Astrocyte (in vitro differentiated cells and primary cell): ENCODE measurements at places on chromosomes 2 and 18.

GRCh38 chr2:53640466-53640865 is 127.1 kb upstream of the CHAC2 start:
- no peaks in the 10 kb centered on the region for H3K27me3 ChIP-seq
- peak; percentile 60 for DNase-seq
- no peaks in the 10 kb centered on the region for H3K4me1 ChIP-seq
- no peaks in the 10 kb centered on the region for H3K36me3 ChIP-seq

GRCh38 chr2:64793701-64794100 is 140.0 kb upstream of the SERTAD2 start:
- no peaks in the 10 kb centered on the region for H3K27me3 ChIP-seq
- DNase-seq, result no peak
- peak overlapping the region; percentile 18 for H3K4me3 ChIP-seq
- peak overlapping the region; percentile 65 for H3K27ac ChIP-seq

DNA sequence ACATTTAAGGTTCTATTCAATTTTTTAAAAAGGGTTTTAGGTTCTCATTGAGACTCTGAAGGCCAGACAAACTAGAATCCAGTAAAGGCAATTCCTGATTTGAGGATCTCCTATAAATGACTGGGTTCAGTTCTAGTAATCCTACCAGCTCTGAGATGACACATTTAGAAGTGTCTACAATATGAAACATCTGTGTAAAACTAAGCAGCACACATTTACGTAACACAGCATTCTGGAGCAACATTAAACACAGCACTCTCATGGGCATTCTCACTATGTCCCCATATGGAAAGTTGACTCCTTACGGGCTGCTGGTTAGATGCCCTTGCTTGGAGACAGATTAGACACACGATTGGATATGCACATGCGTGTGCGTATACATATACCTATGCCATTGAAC is 114.4 kb downstream of the ZNF385B start:
- no peaks in the 10 kb centered on the region for H3K27me3 ChIP-seq
- H3K27ac ChIP-seq, result no peak overlapping the region

DNA sequence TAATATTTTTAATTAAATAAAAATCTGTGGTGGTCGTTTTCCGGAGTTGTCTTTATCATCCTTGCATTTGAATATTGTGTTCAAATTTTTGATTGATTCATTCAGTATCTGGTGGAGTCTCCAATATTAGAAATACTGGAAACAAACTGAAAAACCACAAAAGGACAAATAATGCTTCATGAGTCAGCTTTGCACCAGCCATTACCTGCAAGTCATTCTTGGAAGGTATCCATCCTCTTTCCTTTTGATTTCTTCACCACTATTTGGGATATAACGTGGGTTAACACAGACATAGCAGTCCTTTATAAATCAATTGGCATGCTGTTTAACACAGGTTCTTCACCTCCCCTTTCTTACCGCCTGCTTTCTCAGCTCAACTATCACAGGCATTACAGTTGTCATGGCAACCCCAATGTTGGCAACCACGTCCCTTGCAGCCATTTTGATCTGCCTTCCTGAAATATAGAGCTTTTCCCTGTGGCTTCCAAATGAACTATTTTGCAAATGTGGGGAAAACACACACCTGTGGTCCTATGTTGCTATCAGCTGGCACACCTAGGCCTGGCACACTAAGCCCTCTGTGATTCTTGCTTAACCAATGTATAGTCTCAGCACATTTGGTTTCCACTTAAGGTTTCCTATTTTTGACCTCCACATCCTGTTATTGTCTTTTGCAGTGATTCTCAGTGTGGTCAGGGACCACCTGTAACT is 6.5 kb downstream of the CTLA4 start:
- H3K4me1 ChIP-seq, result no peaks in the 10 kb centered on the region
- no peaks in the 10 kb centered on the region for H3K36me3 ChIP-seq
- no peak overlapping the region for H3K27ac ChIP-seq
- no peak overlapping the region for H3K4me3 ChIP-seq
- no peak for DNase-seq

DNA sequence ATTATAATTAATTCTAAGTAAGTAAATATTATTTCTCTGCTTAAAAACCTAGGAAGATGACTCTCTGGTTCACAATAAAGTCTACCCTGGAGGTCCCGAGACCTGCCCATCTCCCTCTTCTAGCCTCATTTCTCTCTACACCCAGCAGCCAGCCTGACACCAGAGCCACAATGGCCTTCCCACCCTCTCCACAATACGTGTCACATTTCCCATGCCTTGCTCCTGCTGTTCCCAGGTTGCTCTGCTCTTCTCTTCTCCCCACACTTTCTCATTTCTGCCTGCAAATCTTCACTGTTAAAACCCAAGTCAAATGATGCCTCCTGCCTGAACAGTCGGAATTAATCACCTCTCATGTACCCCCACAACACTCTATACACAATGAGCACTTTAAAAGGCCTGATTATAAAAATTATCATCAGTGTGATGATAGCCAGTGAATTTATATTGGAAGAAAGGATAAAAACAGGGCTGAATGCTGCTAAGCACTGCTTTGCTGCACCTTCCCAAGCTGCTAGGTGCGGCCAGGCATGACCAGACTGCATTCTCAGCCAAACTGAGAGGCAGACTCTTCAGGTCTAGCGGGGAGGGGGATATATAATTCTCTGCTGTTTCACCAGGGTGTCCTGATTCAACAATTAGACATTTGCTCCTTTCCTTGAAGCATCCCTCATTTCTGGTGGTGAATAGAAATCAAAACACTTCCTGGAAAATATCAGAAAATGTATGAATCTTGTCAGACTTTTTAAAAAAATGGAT is 160.6 kb downstream of the DTNA start:
- H3K4me3 ChIP-seq, result no peak overlapping the region
- H3K27ac ChIP-seq, result no peak overlapping the region
- H3K27me3 ChIP-seq, result no peaks in the 10 kb centered on the region
- H3K36me3 ChIP-seq, result no peaks in the 10 kb centered on the region
- no peaks in the 10 kb centered on the region for H3K4me1 ChIP-seq

DNA sequence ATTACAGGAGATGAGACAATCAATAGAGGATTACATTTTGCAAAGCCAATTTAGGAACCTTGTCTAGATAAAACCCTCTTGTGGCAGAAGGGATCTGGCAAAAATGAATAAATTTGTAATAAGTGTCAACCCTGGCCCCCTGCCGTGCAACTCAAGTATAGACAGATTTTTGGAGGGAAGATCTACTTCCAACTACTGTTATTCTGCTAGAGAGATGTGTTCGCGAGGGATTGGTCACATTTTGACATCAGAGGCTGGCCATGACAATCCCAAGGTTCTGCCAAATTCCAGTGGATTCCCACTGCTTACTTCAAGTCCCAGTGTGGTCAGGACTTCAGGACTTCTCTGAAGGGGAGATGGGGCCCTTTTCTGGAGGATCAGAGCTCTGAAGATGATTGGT is 192.6 kb downstream of the SH3RF3 start:
- H3K36me3 ChIP-seq, result no peaks in the 10 kb centered on the region
- H3K4me3 ChIP-seq, result no peak overlapping the region
- no peak overlapping the region for H3K27ac ChIP-seq

DNA sequence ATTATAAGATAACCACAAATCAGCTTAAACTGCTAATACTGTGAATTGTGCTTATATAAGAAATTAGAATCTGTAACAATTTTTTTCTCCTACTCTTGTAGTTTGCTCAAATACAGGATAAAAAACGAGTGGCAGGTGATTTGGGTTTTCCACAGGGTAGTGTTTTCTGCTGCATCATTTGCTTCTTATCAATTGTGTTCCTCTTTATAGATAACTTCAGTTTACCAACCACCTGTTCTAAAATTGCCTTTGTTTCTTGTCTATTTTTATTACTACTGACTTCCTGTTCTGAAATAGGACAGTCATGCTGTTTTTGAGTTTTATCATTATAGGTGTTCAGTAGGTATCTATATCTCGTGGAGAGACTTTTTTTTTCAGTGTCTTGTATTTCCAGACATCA is 56.9 kb downstream of the MFSD6 start:
- peaks cover 12% of the 10 kb centered on the region for H3K4me1 ChIP-seq
- H3K4me3 ChIP-seq, result no peak overlapping the region
- no peak overlapping the region for H3K27ac ChIP-seq

GRCh38 chr2:127619203-127619590 is 26.8 kb upstream of the GPR17 start:
- H3K36me3 ChIP-seq, result no peaks in the 10 kb centered on the region
- H3K27me3 ChIP-seq, result no peaks in the 10 kb centered on the region
- H3K4me1 ChIP-seq, result peaks cover 11% of the 10 kb centered on the region
- no peak for DNase-seq
- H3K27ac ChIP-seq, result no peak overlapping the region

GRCh38 chr2:212027681-212028628 is 510.6 kb downstream of the ERBB4 start:
- H3K4me3 ChIP-seq, result no peak overlapping the region
- DNase-seq, result no peak
- no peak overlapping the region for H3K27ac ChIP-seq

DNA sequence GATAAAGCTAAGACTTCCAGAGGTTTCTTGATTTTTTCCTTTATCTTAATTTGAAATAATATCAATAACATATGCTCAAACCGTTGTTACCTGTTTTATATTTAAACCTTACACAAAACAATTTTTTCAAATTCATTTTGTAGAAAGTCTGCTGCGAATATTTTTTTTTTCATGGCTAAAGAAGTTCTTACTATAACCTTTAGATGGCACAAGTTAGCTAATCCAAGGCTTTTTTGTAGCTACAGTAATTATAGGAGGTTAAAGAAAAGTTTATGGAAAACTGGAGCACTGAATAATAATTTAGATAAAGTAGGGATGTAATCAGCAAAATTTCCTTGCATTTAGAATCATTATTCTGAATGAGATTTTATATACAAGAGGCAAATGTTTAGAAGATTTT is 78.0 kb upstream of the PNPT1 start:
- H3K36me3 ChIP-seq, result no peaks in the 10 kb centered on the region
- no peak overlapping the region for H3K27ac ChIP-seq
- no peaks in the 10 kb centered on the region for H3K27me3 ChIP-seq
- H3K4me1 ChIP-seq, result no peaks in the 10 kb centered on the region
- DNase-seq, result peak; percentile 25
- H3K4me3 ChIP-seq, result no peak overlapping the region

DNA sequence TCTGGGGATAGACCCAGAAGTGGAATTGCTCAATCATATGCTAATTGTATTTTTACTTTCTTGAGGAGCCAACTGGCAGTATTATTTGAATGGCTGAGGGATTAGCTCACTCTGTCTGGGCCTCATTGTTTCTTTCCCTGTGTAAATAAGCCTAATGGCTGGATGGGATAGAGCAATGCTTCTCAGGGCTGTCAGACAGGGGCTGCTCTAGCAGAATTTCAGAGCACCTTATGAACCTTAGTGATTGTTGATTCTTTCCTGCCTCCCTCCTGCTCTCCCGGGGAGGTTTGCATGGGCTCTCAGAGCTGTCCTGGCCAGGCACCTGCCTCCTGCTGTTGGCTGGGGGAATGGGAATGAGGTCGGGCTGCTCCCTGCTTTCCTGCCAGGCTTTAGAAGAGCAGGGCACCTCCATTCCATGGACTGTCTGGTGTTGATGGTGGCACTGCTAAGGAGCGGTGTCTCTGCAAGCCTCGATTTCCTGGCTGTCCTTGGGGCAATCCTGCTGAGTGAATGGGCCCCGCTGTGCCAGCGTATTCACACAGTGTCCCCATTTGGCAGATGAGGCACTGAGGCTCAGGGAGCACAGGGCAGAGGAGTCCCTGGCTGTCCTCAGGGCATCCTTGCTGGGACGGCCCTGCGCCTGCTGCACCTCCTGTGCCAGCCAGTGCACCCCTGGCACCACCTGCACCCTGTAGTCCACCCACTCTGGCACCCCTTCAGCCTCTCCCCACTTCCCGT is 468.2 kb upstream of the HS6ST1 start:
- H3K4me3 ChIP-seq, result no peak overlapping the region
- H3K36me3 ChIP-seq, result no peaks in the 10 kb centered on the region
- H3K27ac ChIP-seq, result peak overlapping the region; percentile 26

DNA sequence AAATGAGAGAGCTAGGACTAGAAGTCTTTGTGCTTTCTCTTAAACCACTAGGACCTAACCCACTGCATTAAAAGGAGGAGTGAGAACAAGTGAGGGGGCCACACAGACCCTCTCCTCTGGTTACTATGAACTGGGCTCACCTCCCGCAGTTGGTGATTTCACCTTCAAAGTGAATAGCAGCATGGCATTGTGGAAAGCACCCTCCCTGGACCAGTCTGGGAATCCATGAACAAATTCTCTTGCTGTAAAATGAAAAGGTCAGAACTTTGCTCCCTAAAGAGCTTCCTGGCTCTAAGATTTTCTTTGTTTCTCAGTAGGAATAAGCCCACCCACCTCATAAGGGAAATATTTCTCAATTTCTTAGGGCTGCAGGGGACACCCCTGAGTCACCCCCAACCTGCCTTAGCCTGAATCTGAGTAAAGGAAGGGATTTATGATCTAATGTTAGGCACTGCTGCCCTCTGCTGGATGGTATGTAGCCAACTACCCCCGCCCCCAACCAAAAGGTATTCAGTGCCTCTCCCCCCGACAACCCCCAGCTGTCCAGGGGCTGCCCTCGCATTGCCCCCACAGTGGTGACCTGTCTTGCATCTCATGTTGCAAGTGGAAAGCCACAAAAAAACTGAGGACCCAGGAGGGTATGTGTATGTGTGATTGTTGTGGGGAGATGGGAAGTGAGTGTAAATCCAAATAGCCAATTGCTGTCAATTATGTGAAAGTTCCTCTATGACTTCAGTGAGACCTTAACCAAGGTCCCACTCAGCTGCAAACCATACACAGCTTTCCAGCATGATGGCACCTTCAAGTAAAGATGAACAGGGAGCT is 230.9 kb upstream of the SLC14A2 start:
- no peak overlapping the region for H3K4me3 ChIP-seq
- no peak overlapping the region for H3K27ac ChIP-seq
- H3K4me1 ChIP-seq, result no peaks in the 10 kb centered on the region
- no peaks in the 10 kb centered on the region for H3K27me3 ChIP-seq
- peak; percentile 25 for DNase-seq

DNA sequence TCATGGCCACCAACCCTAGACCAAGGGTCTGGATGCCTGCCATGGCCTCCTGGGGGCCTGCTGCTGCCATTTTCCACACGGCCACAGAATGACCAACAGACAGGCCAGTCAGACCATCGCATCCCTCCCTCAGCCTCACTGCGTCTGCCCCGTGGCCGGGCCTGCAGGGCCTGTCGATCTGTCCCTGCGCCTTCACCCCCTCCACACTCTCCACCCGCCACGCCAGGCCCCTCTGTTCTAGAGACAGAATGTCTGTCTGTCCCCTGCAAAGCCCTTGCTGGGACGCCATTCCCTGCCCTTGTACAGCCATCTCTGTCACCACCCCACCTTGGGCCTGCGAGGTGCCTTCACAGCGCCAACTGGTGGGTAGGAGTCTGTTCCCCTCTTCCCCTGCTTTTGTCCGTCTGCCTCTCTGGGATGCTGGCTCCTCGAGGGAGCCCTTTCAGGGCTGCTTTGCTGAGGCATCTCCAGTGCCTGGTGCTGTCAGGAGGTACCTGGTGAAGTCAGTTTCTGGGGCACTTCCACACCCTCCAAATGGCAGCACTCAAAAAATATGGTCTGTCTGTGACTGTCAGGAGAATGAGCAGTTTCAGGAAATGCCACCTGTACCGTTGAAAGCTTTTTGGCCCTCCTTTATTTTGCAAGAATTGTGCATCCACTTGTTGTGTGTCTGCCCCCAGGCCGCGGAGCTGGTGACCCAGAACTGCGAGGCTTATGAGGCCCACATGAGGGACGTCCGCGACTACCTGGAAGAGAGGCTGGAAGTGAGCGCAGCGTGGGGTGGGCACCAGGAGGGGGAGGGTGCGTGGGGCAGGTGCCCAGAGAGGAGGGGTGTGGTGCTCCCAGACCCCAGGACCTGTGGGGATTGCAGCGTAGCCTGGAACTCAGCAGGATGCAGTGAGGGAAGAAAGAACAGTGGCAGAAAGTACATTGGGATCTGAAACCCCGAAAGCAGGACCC is 6.7 kb upstream of the ESPNL start:
- no peaks in the 10 kb centered on the region for H3K27me3 ChIP-seq
- no peaks in the 10 kb centered on the region for H3K4me1 ChIP-seq
- no peak for DNase-seq
- no peaks in the 10 kb centered on the region for H3K36me3 ChIP-seq
- no peak overlapping the region for H3K27ac ChIP-seq
- H3K4me3 ChIP-seq, result no peak overlapping the region
